HepG2 (cell line): ENCODE measurements at places on chromosomes 13 and 19.

DNA sequence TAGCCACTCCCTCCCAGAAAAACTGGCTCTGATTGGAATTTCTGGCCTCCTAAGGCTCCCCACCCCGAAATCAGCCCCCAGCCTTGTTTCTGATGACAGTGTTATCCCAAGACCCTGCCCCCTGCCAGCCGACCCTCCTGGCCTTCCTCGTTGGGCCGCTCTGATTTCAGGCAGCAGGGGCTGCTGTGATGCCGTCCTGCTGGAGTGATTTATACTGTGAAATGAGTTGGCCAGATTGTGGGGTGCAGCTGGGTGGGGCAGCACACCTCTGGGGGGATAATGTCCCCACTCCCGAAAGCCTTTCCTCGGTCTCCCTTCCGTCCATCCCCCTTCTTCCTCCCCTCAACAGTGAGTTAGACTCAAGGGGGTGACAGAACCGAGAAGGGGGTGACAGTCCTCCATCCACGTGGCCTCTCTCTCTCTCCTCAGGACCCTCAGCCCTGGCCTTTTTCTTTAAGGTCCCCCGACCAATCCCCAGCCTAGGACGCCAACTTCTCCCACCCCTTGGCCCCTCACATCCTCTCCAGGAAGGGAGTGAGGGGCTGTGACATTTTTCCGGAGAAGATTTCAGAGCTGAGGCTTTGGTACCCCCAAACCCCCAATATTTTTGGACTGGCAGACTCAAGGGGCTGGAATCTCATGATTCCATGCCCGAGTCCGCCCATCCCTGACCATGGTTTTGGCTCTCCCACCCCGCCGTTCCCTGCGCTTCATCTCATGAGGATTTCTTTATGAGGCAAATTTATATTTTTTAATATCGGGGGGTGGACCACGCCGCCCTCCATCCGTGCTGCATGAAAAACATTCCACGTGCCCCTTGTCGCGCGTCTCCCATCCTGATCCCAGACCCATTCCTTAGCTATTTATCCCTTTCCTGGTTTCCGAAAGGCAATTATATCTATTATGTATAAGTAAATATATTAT lies 6.1 kb downstream of the FOSB start:
- no peak for DNase-seq

- no peak for DNase-seq
Observed at GRCh38 chr19:38559428-38560401, 58.0 kb downstream of the MAP4K1 start.

DNA sequence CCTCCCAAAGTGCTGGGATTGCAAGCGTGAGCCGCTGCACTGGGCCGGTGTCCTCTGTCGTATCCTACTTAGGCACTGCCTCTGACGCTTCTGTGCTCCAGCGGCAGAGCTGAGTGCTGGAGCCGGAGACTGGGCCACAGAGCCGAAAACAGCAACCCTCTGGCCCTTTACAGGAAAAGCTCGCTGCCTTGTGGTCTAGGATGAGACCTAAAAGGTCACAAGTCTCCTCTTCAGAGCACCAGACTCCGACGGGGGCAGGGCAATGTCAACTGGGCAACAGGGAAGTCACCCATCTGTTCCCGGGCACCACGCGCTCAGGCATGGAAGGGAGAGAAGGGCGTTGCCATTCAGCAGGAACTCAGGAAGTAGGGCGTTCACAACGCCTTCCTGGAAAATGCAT lies 91.7 kb downstream of the GADD45B start:
- DNase-seq: no peak

DNA sequence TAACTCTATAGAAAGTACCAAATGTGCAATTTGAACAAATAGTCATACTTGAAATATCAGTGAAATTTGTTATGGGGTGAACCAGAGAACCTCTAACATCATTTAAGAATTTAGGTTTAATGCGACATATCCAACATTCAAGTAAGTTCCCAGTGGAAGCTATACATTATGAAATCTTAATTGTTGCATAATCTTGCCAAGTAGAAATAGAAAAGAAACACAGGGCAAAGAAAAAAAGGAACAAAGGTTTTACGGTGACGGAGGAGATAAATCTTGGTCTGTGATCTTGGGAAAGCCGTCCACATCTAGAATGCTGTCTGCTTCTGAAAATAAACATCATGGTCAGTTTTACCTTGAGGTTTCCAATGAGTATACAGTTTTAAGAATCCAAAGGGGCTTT lies 445.7 kb downstream of the RFC3 start:
- DNase-seq: no peak

GRCh38 chr19:23318143-23318542 lies 67.9 kb upstream of the ZNF724 start:
- no peak for DNase-seq

DNA sequence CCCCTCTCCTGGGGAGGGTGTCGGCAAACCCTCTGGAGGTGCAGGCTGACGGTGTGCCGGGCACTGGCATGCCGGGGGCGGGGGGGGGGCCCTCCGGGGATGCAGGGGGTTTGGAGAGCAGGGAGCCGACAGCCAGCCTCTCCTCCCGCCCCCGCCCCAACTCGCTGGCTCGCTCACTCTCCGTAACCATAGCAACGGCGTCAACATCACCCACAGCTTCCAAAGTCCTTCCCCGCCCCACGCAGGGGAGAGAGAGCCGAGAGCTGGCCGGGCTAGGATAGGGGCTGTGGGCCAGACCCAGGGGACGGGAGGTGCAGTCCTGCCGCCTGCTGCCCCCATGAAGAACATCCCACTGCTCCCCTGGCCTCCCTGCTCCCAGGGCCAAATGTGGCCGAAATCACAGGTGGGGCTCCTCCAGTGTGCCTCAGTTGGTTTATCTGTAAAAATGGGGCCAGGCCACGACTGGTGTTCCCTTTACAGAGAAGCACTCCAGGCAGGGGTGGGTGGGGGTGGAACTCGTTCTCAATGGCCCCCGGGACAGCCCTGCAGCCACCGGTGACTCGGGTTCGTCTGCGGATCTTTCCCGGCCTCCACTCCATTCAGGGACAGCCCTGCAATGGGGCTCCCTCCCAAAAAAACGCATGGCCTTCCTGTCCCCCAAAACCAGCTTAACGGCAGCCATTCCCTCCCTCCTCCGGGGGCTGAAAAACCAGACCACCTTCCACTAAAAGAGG lies 3.2 kb downstream of the KLF16 start:
- peak; percentile 92 for DNase-seq

GRCh38 chr13:84096216-84096615 lies 213.9 kb upstream of the SLITRK1 start:
- no peak for DNase-seq

- no peak for DNase-seq
Observed at GRCh38 chr13:51534041-51534817, 50.0 kb upstream of the WDFY2 start.

- DNase-seq: no peak
Observed at GRCh38 chr19:48444129-48444935, 1.5 kb upstream of the GRWD1 start.

DNA sequence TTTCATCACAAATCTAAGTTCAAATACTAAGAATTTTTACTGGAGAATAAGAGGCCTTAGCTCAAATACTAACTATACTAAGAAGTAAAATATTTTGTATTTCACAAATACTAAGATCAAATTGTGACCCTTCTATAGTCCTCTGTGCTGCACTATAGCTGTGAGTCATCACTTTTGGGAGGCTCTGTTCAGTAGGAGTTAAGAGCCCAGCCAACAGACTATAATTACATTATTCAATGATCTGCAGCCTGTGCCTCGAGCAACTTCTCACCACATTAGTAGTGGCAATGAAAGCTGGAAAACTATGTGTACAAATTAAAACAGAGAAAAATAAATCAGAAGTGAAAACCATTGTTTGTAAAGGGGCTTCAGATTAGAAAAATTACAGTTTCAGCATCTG lies 147.3 kb upstream of the GPC6 start:
- no peak for DNase-seq

DNA sequence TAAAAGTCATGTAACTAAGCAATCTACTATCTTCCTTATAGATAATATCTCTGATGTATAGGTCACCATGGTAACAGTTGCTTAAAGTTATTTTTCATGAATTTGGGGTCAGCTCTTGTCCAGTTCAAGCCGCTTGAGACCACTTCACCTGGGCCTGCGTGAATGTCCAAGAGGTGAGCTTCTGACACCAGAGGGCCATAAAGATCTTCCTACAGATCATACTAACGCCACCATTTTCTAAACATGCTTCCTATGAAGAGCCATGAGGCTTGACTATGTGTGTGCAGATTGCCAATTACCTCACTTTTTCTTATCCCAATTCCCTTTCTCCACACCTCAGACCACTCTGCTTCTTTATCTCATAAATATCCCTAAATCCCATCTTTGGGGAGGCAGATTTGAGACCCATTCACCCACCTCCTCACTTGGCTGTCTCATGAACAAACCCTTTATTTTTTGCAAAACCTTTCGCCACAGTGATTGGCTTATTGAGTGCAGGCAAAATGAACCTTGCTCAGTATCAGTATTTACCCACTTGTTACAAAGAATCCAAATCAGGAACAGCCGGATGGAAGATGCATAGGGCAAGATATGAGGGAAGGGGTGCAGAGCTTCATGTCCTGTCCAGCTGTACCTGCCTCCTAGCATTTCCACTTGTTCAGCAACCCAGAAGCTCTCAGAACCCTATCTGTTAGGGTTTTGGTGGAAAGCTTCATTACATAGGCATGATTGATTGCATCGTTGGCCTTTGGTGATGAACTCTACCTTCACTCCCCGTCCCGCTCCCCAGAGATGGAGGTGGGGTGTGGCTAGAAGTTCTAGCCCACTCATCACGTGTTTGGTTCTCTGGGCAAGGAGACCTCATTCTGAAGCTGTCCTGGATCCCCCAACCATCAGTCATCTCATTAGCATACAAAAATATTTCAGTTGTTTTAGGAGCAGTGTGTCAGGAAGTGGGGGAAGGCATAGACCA lies 34.2 kb downstream of the FAM187B start:
- no peak for DNase-seq

DNA sequence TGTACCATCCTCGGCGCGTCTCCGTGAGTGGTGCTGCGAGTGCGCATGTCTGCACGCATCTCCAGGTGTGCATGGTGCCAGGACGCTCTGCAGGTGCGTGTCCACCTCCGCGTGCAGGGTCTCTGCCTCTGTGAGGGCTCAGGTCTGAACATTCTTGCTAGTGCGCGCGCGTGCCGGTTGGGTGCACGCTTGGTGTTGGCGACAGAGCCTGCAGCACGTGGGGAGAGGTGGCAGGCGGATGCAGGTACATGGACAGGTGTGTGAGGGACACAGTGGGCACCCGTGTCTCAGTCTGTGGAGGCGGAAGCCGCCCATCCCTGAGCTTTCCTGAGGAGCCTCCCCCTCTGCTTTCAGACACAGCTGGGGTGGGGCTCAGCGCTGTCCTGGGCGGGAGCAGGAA lies 4.9 kb upstream of the OR10H2 start:
- DNase-seq: no peak

DNA sequence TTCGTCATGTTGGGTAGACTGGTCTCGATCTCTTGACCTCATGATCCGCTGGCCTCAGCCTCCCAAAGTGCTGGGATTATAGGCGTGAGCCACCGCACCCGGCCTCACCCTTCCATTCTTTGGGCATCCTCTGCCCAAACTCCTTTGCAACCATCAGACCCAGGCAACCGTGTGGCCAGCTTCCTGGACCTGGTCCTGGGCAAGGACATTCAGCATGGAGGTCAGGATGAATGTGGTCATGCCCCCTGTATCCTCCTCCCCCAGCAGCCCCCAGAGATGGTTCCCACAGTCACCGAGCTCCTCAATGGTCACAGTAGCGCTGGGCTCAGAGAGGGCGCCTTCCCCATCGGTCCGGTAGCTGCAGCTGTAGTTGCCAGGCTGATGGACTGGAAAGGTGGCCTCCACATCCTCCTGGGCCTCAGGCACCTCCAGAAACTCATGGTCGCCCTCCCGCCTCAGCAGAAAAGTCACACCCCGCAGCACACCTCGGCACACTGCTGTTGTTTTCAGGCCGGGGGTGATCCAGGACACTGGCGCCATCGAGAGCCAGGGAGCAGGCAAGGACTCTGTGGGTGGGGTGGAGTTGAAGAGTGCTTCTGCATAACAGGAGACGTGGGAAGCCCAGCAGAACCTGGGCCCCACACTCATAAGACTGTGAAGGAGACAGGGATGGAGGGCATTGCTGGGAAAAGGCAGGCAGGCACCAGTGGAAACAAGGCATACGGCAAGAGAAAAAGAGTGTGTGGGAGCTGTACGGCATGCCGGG lies 1.1 kb downstream of the A1BG start:
- DNase-seq: no peak

DNA sequence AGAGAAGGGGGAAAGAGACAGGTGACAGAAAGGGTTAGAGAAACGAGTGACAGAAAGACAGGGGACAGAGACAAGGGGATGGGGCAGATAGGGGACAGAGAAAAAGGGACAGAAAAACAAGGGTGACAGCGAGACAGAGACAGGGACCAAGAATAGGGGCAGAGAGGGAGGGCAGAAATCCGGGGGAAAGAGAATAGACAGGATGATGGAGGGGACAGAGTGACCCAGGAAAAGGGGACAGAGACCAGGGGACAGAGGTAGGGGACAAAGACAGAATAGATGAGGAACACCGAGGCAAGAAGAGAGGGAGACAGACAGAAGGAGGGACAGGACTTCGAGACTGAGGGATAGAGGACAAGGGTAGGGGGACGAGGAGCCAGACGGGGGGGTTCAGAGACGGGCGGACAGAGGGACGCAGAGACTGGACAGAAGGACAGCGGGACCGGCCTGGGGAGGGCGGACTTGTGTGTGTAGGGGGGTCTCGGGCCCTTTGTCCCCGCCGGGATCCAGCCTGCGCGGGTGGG lies 593 bp downstream of the CADM4 start:
- no peak for DNase-seq

- no peak for DNase-seq
Observed at GRCh38 chr19:7733376-7733775, 1.5 kb upstream of the CLEC4G start.

DNA sequence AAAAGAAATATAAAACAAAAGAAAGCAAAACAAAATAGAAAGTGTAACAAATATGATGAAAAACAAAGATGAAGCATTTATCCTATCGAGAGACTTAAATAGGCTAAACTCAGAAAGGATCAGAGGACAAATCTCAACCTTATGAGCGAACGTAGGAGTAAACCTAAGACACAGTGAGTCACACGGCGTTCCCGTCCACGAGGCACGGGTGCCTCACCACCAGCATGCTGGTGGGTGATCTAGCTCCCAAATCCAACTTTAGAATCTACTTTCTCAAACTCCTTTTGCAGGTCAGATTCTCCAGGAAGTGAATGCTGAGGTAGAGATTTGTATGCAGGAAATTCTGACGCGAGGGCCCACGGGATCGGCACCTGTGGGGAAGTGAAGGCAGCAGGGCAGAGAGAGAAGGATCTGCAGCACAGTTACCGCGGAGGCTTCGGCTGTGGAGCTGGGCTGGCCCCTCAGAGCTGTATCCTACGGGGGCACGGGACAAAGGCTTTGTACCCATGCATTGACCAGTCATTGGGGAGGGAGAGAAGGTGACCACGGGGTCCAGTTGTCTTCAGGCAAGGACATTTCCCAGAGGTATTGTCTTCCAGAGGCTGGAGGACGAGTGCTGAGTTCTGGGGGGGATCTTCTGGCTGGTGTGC lies 7.5 kb upstream of the MIER2 start:
- no peak for DNase-seq

GRCh38 chr13:113547238-113547971 lies 37.1 kb upstream of the TFDP1 start:
- no peak for DNase-seq

- DNase-seq: peak; percentile 89
Observed at GRCh38 chr13:49792550-49793324, at the start of gene KPNA3. TSS of gene KPNA3 (minus strand) at chr13:49792682. CDS start at chr13:49792506, 176 bp downstream.
